Progenitor cell of endocrine pancreas (in vitro differentiated cells): ENCODE measurements at places on chromosomes 1 and 21.

GRCh38 chr21:34669149-34669879 is 520 bp downstream of the CLIC6 start:
- peak; percentile 21 for DNase-seq

GRCh38 chr1:7811476-7811875 is 27.4 kb downstream of the PER3 start:
- DNase-seq = no peak

DNA sequence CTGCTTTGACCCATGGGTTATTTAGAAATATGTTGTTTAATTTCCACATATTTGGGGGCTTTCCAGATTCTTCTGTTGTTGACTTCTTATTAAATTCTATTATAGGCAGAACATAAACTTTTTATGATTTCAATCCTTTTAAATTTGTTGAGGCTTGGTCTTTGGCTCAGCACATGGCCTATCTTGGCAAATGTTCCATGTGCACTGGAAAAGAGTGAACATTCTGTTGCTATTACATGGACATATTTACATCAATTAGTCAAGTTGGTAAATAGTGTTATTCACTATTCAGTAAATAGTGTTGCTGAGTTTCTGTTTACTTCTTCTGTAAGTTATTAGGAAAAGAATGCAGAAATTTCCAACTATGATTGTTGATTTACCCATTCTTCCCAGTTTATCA is 75.4 kb downstream of the ETS2 start:
- no peak for DNase-seq

GRCh38 chr1:67883069-67883468 is 49.8 kb upstream of the GNG12 start:
- no peak for DNase-seq

- DNase-seq = no peak
These were observed 49.3 kb downstream of the STX6 start for GRCh38 chr1:180973369-180973768.

DNA sequence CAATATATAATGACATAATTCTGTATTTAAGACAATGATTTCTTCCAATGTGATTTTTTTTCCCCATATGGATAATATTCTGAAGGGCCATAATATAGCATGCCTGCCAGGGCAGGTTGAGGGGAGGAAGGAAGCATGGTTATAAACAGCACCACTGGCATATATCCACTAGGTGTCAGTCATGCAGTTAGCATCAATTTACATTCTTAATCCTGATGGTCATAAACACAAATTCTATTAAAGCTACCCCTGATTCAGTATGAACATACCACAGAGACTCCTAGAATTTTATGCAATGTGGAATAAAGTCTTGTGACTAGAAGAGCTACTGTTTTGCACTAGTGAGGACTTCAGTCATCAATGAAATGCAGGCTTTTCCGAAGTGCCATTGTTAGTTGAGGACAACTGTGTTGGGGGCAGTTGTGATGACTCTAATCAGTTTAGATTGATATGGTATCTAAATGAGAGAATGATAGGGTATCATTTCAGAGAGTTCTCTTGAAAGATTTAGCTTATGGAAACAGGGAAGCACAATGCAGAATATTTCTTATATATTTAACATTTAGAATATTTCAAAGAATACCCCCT is 342.7 kb upstream of the NR5A2 start:
- no peak for DNase-seq

DNA sequence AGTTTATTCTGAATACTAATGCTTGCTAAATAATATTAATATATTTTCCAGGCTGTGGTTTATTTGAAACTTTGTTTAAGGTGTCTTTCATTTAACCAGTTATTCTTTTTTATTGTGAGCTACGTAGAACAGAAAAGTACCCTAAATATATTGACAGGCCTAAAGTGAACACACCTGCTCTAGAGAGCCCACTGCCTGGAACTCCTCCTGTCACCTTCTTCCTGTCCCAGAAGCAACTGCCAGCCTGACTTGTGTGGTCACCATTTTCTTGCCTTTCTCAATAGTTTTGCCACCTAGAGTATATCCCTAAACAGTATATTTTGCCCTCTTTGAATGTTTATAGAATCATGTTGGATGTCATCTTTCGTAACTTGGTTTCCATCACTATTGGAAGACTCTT is 48.5 kb downstream of the SCCPDH start:
- DNase-seq = no peak

DNA sequence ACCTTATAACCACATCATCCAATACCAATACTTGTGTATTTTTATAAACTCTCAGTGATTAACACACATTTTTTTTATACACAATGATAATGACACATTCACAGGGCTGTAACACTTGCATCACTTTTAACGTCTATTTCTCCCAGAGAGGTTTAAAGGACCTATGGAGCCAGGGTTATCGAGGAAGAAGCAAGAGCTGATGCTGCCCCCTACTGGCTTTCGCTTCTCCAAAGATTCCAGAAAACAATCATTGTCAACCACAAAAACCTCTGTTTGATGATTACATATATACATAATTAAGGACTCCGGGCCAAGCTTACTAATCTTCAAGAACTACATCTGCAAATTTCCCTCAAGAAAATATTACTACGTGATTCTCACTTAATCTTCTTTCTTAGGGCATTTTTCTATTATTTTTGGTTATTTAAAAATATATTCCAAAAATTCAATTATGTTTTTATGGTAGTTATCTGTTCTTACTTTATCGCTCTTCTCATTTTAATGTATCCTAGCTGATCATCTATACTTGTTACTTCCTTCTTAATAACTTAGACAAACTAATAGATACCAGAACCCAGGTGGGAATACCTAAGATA is 214.5 kb downstream of the VAV3 start:
- peak; percentile 52 for DNase-seq

DNA sequence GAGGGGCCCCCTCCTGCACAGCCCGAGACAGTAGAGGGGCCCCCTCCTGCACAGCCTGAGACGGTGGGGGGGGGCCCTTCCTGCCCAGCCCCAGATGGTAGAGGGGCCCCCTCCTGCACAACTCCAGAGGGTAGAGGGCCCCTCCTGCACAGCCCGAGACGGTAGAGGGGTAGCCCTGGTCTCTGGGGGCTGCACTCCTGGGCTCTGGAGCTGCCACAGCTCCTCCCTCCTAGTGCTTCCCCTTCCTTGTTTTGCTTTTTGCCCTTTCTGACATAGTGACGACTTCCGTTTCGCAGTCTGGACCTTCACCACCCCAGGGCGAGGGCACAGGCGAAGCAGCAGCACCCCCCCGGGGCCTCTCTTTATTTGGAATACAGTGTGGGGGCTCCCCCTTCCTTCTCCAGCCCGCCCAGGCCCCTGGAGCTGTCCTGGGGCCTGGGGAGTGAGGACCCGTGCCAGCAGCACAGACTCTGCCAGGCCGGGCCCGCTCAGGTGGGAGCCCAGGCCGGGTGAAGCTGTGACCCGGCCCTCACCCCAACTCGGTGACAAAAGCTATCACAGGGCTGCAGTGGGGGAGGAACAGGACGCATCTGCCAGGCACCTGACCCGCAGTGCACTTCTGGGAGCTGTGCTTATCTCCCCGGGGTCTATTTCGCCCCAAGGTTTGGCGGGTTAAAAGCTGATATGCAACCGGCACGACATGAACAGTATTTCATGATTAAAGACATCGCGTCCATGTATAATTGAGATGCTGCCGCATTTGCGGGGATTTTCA is 1.1 kb upstream of the PRXL2B start:
- DNase-seq = no peak

GRCh38 chr21:43273016-43273707 is 104.4 kb downstream of the CRYAA start:
- DNase-seq = no peak

- no peak for DNase-seq
These were observed 6.7 kb downstream of the PHC2 start for GRCh38 chr1:33424205-33424604.

DNA sequence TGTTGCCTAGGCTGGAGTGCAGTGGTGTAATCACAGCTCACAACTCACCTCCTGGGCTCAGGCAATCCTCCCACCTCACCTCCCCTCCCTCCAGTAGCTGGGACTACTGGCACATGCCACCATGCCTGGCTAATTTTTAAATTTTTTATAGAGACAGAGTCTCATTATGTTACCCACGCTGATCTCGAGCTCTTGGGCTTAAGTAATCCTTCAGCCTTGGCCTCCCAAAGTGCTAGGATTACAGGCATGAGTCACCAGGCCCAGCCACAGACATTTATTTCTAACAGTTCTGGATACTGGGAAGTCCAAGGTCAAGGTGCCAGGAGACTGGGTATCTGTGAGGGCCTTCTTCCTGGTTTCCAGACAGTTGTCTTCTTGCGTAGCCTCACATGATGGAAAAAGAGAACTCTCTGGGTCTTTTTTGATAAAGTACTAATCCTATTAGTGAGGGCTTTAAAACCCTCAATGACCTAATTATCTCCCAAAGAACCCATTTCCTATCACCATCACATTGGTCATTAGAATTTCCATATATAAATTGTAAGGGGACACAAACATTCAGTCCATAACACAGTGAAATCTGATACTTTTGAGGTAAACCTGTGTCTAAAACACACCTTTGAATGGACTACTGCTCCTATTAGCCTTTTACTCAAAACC is 67.9 kb downstream of the PHACTR4 start:
- DNase-seq = no peak

GRCh38 chr1:80349218-80349617 is 1342.7 kb upstream of the ADGRL4 start:
- DNase-seq = no peak

DNA sequence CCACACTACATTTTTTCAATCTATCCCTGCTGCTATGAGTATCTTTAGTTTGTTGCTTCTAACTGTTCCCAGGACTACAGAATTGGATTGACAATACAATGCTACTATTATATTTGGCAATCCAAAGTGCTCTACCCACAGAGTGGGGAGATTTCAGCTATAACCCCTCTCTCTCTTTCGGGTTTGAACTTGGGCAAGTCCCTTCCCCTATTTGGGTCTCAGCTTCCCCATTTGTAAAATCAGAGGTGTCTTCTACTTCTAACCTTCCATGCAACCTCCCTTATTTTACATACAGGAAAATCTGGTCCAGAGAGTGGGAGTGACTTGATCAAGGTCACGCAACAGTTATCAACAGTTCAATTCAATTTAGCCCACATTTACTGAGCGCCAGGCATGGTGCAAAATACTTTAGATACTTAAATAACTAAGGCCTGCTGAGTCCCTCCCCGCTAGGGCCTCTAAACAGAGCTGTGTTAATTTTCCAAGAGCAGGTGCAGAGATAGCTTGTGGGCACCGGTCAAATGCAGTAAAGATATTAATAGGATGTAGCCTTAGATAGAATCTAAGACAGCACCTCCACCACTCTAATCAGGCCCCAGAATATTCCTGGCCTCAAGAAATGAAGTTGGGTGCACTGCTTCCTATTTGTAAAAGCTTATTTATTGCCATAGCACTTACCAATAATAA is 9.4 kb upstream of the GPX7 start:
- DNase-seq = no peak

DNA sequence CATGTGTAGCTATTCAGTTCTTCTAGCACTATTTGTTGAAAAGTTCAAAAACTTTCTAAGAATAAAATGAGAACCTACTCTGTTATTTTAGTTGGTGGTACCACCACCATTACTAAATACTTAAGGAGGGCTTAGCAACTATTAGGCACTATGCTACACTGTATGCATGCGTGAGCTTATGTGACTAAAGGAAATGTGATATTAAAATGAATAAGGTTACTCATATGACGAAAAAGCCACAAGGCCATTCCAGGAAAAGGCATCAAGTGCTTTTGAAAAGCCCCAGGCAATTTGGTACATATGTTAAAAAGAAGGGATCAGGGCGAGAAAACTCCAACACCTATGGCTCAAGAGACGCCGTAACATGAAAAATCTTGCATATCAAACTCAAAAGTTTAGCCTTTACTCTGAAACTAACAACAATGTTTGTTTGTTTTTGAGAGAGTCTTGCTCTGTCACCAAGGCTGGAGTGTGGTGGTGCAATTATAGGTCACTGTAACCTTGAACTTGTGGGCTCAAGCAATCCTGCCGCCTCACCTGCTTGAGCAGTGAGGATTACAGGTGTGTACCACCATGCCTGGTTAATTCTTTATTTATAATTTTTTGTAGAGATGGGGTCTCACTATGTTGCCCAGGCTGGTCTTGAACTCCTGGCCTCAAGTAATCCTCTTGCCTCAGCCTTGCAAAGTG is 42.5 kb downstream of the EPRS1 start:
- DNase-seq = no peak

- DNase-seq = no peak
These were observed 19.3 kb upstream of the RAB3GAP2 start for GRCh38 chr1:220291580-220291979.

- DNase-seq = no peak
These were observed at the start of gene SMIM1 for GRCh38 chr1:3772715-3773571. Gene SMIM1, plus strand, starts transcription at chr1:3772749. Its CDS starts 2,625 bp downstream, at chr1:3775374.

- no peak for DNase-seq
These were observed 505.1 kb downstream of the LTN1 start for GRCh38 chr21:28487455-28488070.
